ENCODE measurements at places on chromosomes 2 and 18. TPM values are rescaled to one million over a fixed set of nuclear protein-coding genes. Genes with fewer than 3 reads are reported as not detected.

The LYPD6B gene
- not detected for polyA plus RNA-seq

The EHD3 gene
- 4.6 TPM for polyA plus RNA-seq

The ANKRD23 gene
- 0.87 TPM for polyA plus RNA-seq

The MEP1B gene
- 0.08 TPM for polyA plus RNA-seq

The ESPNL gene
- not detected for polyA plus RNA-seq

The UGT1A6 gene
- polyA plus RNA-seq, result not detected

The CTAGE1 gene
- not detected for polyA plus RNA-seq

The RBKS gene
- 5.5 TPM for polyA plus RNA-seq

The PXDN gene
- 1.3 TPM for polyA plus RNA-seq

DNA sequence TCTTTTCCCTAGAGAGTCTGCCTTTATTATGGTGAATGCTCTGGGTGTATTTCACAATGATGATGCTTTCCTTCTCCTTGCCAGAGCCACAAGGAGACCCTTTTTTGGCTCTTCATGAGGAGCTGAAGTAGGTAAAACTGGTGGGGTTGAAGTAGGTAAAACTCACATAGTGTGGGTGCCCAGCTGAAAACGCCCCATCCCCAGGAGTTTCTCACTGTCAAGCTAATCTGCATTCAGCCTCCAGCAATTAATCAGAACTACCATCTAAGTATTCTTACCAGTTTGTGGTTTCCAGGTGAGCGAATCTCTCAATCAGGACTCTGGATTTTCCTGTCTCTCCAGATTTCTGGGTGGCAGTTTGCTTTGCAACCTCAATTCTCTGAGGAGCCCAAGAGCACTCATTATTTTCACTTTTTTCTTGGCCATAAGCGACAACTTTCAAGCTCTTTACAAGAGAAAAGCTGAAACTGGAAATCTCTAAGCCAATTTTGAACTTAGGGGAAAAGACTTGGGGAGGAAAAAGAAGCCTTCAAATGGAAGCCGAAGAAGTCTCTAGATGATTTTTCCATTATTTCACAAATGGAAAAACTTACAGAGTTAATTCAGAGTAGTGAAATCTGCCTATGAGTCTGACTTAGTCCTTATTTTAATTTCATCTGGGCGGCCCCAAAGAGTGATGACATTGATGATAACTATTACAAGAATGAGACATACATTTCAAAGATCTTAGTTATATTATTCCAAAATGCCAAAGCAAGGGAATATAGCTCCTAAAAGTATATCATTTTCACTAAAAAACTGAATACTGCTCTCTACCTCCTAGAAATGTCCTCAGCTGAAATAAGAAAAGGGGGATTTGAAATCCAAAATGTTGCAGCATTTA, 121.4 kb upstream of the MAP3K20 start:
- DNase-seq, result no peak

- no peak for DNase-seq
Measured at GRCh38 chr18:9907867-9908266, 5.9 kb upstream of the VAPA start.

GRCh38 chr2:177147093-177147694, 65.4 kb upstream of the HNRNPA3 start:
- no peak for DNase-seq

DNA sequence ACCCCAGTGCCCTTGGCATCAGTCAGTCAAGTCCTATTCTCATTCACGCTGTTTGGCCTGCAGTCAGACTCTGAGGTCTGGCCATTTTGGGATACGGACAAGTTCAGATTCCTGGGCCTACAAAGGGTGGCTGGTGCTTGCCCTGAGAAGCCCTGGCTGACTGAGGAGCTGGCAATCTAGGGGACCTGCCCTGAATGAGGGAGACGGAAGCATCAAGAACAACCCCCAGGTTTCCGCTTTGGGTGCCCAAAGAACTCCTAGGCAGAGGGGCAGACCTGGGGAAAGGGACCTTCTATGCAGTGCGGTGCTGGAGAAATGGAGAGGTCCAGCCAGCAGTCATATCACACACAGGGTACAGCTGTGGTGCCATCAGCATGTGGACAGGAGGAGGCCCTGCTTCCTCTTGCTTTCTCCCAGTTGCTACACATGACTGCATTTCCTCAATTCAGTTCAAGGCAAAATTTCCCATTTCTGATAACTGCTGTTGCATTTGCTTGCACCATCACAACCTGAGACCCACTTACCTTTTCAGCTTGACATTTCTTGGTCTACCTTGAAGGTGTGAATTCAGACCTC, 70.9 kb upstream of the LGALSL start:
- DNase-seq, result no peak

DNA sequence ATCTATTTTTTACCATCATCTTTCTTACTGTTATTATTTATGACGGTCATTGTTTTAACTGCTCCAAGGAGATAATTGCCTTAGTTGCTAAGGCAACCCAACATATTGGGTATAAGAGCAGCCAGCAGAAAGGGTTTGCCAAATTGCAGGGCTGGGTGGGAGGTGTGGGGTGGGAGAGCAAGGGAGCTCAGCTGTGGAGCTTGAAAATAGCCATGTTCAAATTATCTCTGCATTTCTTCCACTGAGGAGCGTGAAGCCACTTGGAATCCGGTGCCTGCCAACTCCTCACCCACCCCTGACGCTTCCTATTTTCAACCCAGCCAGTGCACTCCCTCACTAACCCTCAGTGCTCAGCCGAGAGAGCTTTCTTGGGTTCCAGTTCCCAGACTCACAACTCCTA, 60.8 kb downstream of the SETBP1 start:
- no peak for DNase-seq

GRCh38 chr18:52353589-52353988, 13.6 kb downstream of the DCC start:
- no peak for DNase-seq

DNA sequence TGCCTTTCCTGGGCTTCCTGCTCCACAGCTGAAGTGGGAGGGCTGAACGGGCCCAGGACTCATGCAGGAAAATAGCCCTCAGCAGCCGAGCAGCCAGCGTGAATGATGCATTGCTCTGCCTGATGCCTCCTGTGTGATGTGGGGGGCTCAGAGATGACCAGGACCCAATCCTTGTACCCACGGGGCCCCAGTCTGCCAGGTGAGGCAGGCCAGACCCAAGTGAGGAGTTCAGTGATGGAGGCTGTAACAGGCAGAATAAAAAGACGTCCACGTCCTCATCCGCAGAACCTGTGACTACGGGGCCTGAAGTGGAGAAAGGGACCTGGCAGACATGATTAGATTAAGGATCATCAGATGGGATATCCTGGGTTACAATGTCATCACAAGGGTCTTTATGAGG, 194.9 kb upstream of the HDAC4 start:
- no peak for DNase-seq

- no peak for DNase-seq
Measured at GRCh38 chr2:46690825-46691224, 211.5 kb downstream of the TMEM247 start.

DNA sequence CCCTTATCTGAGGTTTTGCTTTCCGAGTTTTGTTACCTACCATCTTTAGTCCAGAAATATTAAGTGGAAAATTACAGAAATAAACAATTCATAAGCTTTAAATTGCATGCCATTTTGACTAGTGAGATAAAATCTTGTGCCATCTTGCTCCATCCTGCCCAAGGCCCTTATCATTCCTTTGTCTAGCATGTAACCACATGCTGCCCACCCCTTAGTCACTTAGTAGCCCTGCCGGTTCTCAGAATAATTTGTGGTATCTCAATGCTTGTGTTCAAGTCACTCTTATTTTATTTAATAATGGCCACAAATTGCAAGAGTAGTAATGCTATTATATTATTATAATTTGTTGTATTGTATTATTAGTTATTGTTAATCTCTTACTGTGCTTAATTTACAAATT, 36.8 kb upstream of the VPS54 start:
- no peak for DNase-seq

- DNase-seq, result no peak
Measured at GRCh38 chr2:168560817-168561499, 104.9 kb downstream of the CERS6 start.

GRCh38 chr18:78818961-78819360, 160.7 kb upstream of the SALL3 start:
- DNase-seq, result no peak

DNA sequence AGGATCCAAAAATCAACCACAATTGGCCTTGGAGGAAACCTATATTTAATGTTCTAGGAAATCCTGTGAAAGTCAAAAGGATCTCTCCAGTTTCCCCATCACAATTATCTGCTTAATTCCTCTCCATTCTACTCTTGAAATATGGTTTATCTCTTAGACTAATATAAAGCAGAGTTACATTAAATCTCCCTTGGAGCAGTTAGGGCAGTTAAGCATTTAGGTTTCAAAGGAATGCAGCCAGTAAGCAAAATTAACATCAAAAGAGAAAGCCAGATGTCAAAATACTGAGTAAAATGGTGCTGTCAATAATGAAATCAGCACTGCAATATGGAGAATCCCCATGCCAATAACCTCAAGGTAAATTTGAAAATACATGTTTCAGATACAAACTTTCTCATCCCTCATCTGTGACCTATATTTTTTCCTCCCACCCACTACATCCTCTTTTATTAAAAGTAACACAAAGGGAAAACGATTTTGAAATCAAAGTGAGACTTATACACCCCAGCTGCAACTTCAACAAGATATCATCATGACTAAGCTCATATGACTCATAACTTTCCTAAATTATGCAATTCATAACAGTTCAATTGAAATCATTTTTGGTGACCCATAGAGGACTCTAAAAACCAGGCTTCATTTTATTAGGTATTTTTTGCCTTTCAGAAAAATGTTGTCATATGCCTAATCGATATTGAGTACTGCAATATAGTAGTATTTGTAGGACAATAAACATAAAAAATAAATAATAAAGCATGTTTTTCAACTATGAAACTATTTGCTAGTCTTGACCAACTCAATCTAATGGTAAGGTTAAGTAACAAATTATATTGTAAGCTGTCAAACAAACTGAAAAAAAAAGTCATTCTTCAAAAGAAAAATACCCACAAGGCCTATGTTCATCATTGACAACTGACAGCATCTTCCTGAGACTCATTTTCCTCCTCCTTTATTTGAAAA, 3.1 kb downstream of the ADAM17 start:
- DNase-seq, result no peak

GRCh38 chr2:166643980-166644379, 149.9 kb upstream of the SCN7A start:
- DNase-seq, result no peak

DNA sequence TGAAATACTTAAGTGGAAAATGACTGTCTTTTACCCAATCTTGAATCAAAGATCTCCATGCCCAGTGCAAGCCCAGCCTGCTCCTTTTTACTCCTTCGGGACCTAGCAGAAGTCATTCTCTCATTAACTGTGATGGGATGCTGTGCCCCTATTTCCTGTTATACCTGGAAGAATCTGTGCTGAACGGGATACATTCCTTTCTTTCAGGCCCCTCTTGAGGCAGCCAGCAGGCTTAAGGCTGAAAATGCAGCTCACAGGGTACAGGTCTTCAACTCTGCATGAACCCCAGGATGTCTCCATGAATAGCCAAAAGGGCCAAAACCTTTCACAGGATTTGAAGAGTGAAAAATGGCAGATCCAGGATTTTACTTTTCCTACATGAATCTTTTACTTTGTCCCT, 784.8 kb upstream of the KLHL29 start:
- no peak for DNase-seq

- peak; percentile 30 for DNase-seq
Measured at GRCh38 chr2:102753563-102754159, 8.2 kb upstream of the TMEM182 start.

GRCh38 chr2:177212891-177213856, 580 bp downstream of the HNRNPA3 start:
- DNase-seq, result peak; percentile 93

DNA sequence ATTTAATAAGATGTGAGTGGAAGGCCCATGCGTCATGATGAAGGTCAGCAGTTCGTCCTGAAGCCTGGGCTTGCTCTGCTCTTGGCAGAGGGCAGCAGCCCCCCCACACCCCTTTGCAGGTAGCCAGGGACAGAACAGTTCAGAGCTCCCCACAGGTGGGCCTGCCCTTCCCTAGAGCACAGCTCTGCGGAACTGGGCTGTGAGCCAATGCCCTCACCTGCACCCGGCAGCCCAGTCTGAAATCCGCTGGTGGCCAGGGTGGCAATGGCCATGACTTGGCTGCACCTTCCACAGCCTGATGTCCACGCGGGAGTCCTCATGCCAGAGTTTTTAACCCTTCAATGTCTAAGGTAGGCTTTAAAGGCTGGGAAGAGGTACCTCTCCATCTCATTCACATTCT, 136.7 kb downstream of the ACKR3 start:
- no peak for DNase-seq

GRCh38 chr2:236317938-236318396, 53.8 kb upstream of the ASB18 start:
- DNase-seq, result no peak

DNA sequence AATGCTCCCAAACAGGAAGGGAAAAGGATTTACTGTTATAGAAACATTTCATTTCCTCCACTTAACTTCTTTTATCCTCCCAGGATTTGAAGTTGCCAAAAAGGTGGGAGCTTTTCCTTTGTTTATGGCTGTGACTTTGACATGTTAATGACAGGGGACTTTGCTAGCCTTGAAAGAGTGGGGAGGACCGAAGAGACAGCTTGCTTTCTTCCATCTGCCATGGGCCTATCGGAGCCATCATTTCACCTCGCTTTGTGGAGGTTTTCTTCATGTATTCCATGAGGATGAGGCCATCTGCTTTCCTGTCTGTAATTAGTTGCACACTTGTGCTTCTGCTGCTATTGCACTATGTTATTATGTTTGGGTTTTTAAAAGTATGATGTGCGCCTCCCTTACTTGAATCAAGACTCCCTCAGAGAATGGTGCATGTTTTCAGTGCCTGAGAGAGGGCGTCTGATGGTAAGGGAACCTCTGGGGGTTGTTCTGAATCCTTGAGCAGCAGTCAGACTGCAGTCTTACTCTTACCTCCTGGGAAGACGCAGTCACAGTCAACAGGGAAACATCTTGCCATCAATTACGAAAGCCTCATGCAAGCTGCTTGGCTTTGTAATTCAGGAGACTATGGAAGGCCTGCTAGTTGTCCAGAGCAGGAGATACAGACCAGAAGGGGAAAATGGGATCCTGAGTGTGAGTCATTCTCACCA, 173.3 kb upstream of the MGAT5 start:
- DNase-seq, result no peak

DNA sequence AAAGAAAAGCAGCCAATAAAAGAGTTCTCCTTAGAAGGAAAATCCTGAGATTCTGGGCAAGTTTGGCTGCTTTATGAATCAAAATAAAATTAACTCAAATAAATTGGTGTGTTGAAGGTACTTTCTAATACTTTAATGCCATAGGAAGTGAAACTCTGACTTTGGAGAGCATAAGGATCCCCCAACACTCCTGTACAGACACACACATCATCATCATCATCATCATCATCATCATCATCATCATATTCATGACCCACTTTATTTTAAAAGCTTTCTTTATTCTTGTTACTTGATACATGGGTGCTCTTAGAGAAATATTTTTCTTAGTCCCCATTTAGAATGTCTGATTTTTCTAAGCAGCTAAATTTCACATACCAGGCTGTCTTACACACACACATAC, 283.1 kb upstream of the CYRIA start:
- DNase-seq, result no peak

DNA sequence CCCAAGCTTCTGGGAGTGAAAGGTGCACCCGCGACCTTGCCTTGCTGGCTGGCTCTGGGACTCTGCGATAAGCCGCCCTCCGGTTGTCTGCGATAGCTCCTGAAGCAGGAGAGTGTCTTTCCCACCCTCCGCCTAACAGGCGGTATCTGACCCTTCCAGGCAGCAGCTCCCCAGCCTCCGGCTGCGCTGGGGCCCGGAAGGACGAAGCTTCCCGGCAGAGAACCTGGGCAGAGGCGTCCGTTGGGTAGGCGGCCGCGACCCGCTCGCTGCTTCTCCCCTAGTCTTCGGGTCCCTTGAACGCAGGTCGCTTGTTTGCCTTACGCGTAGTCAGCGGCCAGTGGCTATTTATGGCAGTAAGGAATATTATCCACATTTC, 446 bp upstream of the RHBDD1 start:
- DNase-seq, result no peak

Measured in naive thymus-derived CD4-positive, alpha-beta T cell (primary cell).